Upper lobe of right lung (tissue), 1 donor: ENCODE measurements at places on chromosomes 13 and 19.

- no peak for DNase-seq
- H3K27ac ChIP-seq, result no peak overlapping the region
- H3K4me3 ChIP-seq, result no peak overlapping the region
- no peaks in the 10 kb centered on the region for H3K27me3 ChIP-seq
- H3K36me3 ChIP-seq, result no peaks in the 10 kb centered on the region
Observed at GRCh38 chr19:33865306-33865705, 68.6 kb downstream of the KCTD15 start.

- no peaks in the 10 kb centered on the region for H3K27me3 ChIP-seq
- H3K4me3 ChIP-seq, result no peak overlapping the region
- H3K36me3 ChIP-seq, result no peaks in the 10 kb centered on the region
- H3K4me1 ChIP-seq, result peaks cover 20% of the 10 kb centered on the region
- no peak for DNase-seq
- H3K27ac ChIP-seq, result no peak overlapping the region
Observed at GRCh38 chr13:80473695-80474094, 132.8 kb upstream of the SPRY2 start.

DNA sequence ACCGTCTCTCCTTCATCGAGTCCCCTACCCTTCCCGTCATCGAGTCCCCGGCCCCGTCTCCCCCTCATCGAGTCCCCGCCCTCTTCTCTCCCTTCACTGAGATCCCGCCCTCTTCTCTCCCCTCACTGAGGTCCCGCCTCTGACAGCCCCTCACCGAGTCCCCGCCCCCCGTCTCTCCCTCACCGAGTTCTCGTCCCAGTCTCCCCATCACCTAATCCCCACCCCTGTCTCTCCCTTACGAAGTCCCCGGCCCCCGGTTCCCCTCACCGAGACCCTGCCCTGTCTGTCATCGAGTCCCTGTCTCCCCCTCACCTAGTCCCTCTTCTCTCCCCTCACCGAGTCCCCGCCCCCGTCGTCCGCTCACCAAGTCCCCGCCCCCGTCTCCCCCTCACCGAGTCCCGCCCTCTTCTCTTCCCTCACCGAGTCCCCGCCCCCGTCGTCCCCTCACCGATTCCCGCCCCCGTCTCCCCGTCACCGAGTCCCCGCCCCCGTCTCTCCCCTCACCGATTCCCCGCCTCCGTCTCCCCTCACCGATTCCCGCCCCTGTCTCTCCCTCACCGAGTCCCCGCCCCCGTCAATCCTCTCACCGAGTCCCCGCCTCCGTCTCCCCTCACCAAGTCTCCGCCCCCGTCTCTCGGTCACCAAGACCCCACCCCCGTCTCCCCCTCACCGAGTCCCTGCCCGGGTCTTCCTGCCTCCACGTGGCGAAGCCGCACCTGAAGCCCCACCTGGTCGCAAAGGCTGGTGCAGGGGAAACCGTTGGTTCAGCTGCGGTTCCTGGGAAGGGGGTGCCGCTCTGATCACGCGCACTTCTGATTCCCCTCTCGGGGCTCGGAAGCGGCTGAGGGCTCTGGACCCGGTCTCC lies 23.9 kb upstream of the ZNF846 start:
- DNase-seq, result peak; percentile 96
- peaks cover 5% of the 10 kb centered on the region for H3K4me1 ChIP-seq
- H3K36me3 ChIP-seq, result no peaks in the 10 kb centered on the region

GRCh38 chr19:20423381-20424197 lies 142.0 kb downstream of the ZNF737 start:
- H3K27ac ChIP-seq, result peak overlapping the region; percentile 95
- H3K4me3 ChIP-seq, result peak overlapping the region; percentile 72
- no peaks in the 10 kb centered on the region for H3K36me3 ChIP-seq
- no peaks in the 10 kb centered on the region for H3K4me1 ChIP-seq
- peak; percentile 82 for DNase-seq

GRCh38 chr19:55647732-55648584 lies at the start of gene CCDC106:
Gene CCDC106, plus strand, starts transcription at chr19:55648212. Its CDS starts 835 bp downstream, at chr19:55649047.
- H3K27me3 ChIP-seq, result no peaks in the 10 kb centered on the region
- H3K4me3 ChIP-seq, result peak within 1 kb of the TSS; percentile 75
- DNase-seq, result peak; percentile 86
- peaks cover 32% of the 10 kb centered on the region for H3K4me1 ChIP-seq
- H3K27ac ChIP-seq, result peak within 1 kb of the TSS; percentile 64
- H3K36me3 ChIP-seq, result peaks cover 13% of the 10 kb centered on the region

DNA sequence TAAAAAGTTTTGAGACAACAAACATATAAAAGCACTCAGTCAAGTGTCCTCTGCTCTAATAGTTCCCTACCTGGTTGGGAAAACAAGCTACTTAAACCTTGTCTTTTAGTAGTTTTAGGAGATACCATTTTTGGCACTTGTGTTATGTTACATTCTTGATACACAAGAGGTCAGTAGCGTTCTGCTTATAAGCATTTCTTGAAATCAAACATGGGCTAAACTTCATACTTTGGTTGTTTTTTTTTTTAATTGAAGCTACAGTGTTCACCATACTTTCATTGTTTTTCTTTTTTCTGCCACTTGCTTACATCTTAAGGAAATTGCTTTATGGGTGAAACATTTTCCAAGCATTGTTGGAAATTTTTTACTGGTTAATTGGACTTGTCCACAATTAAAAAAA lies 12.9 kb downstream of the NHLRC3 start:
- H3K27ac ChIP-seq, result no peak overlapping the region
- no peaks in the 10 kb centered on the region for H3K4me1 ChIP-seq
- no peak overlapping the region for H3K4me3 ChIP-seq
- no peaks in the 10 kb centered on the region for H3K27me3 ChIP-seq
- H3K36me3 ChIP-seq, result peaks cover 7% of the 10 kb centered on the region
- no peak for DNase-seq

GRCh38 chr19:46530636-46531035 lies 35.0 kb upstream of the PNMA8B start:
- no peak overlapping the region for H3K4me3 ChIP-seq
- H3K27ac ChIP-seq, result peak overlapping the region; percentile 58
- H3K4me1 ChIP-seq, result no peaks in the 10 kb centered on the region
- DNase-seq, result peak; percentile 42
- H3K27me3 ChIP-seq, result no peaks in the 10 kb centered on the region

- H3K4me3 ChIP-seq, result no peak overlapping the region
- DNase-seq, result no peak
- no peaks in the 10 kb centered on the region for H3K27me3 ChIP-seq
- peak overlapping the region; percentile 13 for H3K27ac ChIP-seq
- no peaks in the 10 kb centered on the region for H3K4me1 ChIP-seq
- H3K36me3 ChIP-seq, result peaks cover 81% of the 10 kb centered on the region
Observed at GRCh38 chr19:34332027-34332760, 32.8 kb upstream of the GPI start.

DNA sequence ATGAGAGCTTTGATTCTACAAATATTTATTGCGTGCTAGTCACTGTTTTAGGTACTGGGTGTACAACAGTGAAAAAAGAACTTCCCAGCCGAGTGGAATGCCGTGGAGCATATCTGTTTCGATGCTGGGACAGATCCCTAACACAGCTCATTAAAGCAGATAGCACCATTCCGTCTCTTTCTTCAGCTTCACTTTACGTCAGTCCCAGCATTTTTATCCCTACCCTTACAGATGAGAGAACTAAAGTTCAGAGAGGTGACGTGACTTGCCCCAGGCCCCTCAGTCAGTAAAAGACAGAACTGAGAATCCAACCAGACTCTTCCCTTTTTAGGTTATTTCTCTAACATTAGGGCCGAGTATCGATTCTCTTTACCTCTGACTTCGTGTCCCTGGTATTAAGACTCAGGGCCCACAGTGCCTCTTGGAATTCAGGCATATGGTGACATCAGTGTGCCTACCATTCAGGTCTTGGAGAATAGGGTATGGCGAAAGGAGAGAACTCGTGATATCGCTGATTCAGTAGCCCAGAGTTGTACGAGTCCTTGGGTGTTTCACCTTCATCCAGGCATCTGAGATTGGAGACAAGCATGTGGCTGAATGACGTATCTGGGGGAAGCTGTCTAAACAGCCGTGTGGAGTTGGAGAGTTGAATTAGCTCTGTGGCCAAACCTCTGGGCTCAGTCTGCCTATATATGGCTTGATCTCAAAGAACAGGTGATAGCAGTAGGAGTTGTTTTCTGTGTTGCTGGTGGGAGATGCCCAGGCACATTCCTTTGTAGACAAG lies 27.1 kb downstream of the ACTN4 start:
- peaks cover 5% of the 10 kb centered on the region for H3K36me3 ChIP-seq
- no peak overlapping the region for H3K4me3 ChIP-seq
- H3K27me3 ChIP-seq, result no peaks in the 10 kb centered on the region
- DNase-seq, result no peak
- H3K27ac ChIP-seq, result peak overlapping the region; percentile 55

GRCh38 chr19:48962029-48962848 lies 2.9 kb upstream of the FTL start:
- H3K27ac ChIP-seq, result peak overlapping the region; percentile 95
- H3K27me3 ChIP-seq, result no peaks in the 10 kb centered on the region
- H3K36me3 ChIP-seq, result peaks cover 19% of the 10 kb centered on the region
- H3K4me1 ChIP-seq, result peaks cover 31% of the 10 kb centered on the region
- peak overlapping the region; percentile 5 for H3K4me3 ChIP-seq

DNA sequence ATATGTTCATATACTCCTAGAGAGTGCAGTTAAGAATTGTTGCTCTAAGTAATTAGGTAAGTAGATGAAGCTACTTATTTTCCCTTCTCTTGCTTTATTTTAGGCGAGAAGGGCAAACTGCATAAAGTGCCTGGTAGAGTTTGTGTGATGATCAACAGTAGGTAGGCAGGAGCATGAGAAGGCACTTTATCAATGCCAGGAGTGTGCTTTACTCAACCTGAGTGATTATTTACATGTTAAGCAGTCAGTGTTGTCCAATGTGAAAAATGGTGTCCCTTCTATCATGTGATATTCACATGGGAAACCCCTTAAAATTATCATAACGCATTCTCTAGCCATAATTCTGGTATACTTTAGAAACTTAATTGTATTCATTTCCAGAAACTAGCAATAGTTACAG lies 294.0 kb downstream of the ITGBL1 start:
- no peaks in the 10 kb centered on the region for H3K36me3 ChIP-seq
- H3K4me1 ChIP-seq, result no peaks in the 10 kb centered on the region
- H3K27me3 ChIP-seq, result no peaks in the 10 kb centered on the region

- no peaks in the 10 kb centered on the region for H3K36me3 ChIP-seq
- H3K27ac ChIP-seq, result no peak overlapping the region
- no peak overlapping the region for H3K4me3 ChIP-seq
- DNase-seq, result no peak
Observed at GRCh38 chr13:55669051-55669450, 1471.7 kb upstream of the PRR20A start.

GRCh38 chr19:5799247-5800241 lies 5.3 kb upstream of the NRTN start:
- peaks cover 35% of the 10 kb centered on the region for H3K27me3 ChIP-seq
- DNase-seq, result no peak
- H3K4me1 ChIP-seq, result peaks cover 10% of the 10 kb centered on the region
- no peak overlapping the region for H3K4me3 ChIP-seq
- no peaks in the 10 kb centered on the region for H3K36me3 ChIP-seq

- H3K27me3 ChIP-seq, result no peaks in the 10 kb centered on the region
- DNase-seq, result no peak
- no peaks in the 10 kb centered on the region for H3K36me3 ChIP-seq
- no peaks in the 10 kb centered on the region for H3K4me1 ChIP-seq
- H3K27ac ChIP-seq, result no peak overlapping the region
Observed at GRCh38 chr13:69010789-69011188, 1096.8 kb upstream of the ATXN8OS start.

DNA sequence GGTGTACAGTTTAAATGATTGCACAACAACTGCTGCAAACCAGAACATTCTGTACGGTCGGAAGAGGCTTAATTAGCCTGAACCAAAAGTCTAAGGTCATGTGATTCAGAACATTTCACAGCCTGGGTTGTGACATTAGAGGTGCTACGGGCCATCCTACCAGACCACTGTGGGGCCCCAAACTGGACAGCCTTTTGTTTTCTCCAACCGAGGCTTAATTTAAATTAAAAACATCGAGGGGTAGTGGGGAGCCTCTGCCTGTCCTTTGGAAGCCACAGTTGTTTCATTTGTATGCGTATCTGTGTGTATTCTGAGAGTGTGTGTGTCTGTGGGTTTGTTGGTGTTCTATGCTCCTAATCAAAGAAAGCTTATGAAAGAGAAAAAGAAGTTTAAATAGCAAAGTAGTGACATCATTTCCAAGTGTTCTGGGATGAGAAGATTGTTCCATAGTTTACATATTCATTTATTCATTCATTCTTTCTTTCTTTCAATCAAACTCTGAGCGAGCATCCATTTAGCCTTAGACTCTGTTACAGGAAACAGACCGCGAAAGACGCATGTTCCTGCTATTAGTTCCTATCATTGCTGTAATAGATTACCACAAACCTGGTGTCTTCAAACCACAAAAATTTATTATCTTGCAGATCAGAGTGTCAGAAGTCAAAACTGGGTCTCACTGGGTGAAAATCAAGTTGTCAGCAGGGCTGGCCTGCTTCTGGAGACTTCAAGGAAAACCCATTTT lies 444.8 kb downstream of the FOXO1 start:
- H3K4me1 ChIP-seq, result peaks cover 15% of the 10 kb centered on the region
- no peaks in the 10 kb centered on the region for H3K36me3 ChIP-seq
- no peak for DNase-seq
- H3K27ac ChIP-seq, result peak overlapping the region; percentile 81

DNA sequence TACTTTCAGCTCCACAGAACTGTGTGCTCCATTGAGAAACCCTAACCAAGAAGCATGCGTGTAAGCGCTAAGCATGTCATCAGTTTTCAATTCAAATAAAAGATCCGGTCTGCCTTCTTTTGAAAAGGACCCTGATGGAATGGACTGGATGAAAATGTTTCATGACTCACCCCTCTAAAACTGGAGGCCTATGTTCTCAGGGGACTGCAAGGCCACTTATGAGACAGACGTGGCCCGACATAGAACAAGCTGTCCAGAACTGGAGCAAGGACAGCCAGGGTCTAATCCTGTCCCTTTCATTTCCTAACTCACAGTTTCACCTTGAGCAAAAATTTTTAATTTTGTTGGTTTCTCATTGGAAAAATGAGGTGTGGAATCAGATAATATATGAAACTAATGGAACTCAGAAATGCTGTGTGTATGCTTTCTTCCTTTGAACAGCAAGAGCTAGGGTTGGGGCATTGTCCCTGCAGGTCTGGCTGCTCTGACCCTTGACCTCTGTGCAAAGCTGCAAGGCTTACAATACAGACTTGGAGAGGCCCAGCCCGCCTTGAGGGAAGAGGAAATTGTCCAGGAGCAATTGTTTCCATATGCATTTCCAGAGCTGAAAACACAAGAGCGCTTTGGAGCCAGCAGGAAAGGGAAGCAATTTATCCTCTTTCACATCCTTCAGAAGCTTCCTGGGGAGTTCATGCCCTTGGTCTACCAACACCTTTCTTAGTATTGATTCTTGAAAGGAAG lies 553.4 kb upstream of the KLF12 start:
- H3K4me1 ChIP-seq, result no peaks in the 10 kb centered on the region
- no peaks in the 10 kb centered on the region for H3K27me3 ChIP-seq
- H3K36me3 ChIP-seq, result no peaks in the 10 kb centered on the region
- no peak for DNase-seq

GRCh38 chr13:52159159-52159982 lies at the start of gene NEK3:
Gene NEK3, minus strand, starts transcription at chr13:52159597. Its CDS starts 3,406 bp downstream, at chr13:52156191.
- H3K4me3 ChIP-seq, result peak within 1 kb of the TSS; percentile 84
- no peaks in the 10 kb centered on the region for H3K36me3 ChIP-seq
- peak; percentile 85 for DNase-seq
